ENCODE measurements at places on chromosomes 7 and 10. TPM values are rescaled to one million over a fixed set of nuclear protein-coding genes. Genes with fewer than 3 reads are reported as not detected.

Gene AVL9
- 29.6 TPM for total RNA-seq

Gene RPEL1
- total RNA-seq, result not detected

Gene TRIM74
- 0.72 TPM for total RNA-seq

Gene STAMBPL1
- 23.6 TPM for total RNA-seq

Gene ZNF777
- total RNA-seq, result 8.7 TPM

Gene RSPH10B2
- total RNA-seq, result not detected

Gene EPHA1
- total RNA-seq, result 1.3 TPM

Gene C7orf57
- total RNA-seq, result 0.29 TPM

DNA sequence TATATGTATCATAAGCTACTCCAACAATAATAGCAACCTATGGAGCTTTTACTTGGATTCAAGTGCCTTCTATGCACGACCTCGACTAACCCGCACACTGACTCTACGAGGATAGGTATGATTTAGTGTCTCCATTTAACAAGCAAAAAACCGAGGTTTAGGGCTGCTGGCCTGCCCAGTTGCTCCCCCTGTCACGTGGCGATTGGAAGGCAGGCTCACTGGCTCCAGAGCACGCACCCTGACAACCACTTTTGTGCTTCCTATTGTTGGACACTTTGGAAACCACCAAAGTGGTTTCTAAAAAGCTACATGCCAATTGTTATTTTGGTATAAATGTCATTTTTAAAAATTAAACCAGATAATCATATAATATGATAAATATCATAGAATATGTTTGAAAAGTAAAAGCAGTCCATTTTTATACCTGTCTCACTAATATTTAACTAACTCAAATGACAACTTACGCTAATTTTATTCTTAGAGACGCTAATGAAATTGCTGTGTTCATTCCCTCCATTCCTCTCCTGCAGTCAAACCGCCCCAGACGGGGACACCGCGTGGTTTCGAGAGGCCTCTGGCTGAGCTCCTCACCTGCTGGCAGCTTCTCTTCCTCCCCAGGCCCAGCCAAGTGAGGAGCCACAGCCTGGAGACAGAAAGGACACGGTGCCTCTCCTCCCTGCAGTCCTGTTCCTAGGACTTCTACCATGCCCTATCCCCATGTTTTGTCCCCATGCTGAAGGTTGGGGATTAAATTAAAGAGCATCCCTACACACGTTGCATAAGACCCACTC lies 22.2 kb upstream of the RHEB start:
- H3K27me3 ChIP-seq, result peaks cover 3% of the 10 kb centered on the region
- H3K4me1 ChIP-seq, result peaks cover 14% of the 10 kb centered on the region
- no peak overlapping the region for H3K4me3 ChIP-seq

- H3K27me3 ChIP-seq, result no peaks in the 10 kb centered on the region
- no peaks in the 10 kb centered on the region for H3K36me3 ChIP-seq
- no peak for DNase-seq
- no peak overlapping the region for H3K27ac ChIP-seq
- no peaks in the 10 kb centered on the region for H3K4me1 ChIP-seq
These were observed 185.1 kb upstream of the AGK start for GRCh38 chr7:141366091-141366621.

DNA sequence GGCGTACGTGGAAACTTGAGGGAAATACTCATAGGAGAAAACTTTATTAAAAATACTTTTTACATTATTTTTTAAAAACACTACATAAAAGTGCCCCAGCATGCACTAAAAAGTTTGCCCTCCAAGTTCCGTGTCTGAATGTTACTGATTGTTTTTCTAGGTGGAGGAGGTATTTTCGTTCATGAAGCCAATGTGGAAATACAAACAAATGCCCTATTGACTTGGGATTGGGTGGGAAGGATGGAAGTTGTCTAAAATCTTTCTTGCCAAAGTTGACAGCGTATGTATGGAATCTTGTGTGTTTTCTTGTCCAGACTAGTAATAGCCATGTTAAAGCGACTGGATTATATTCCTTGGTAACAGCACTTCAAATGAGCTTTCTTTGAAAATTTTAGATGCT lies 1.2 kb downstream of the PROSER2 start:
- no peak for DNase-seq
- peaks cover 40% of the 10 kb centered on the region for H3K27me3 ChIP-seq
- H3K4me1 ChIP-seq, result peaks cover 7% of the 10 kb centered on the region
- no peaks in the 10 kb centered on the region for H3K36me3 ChIP-seq
- no peak overlapping the region for H3K27ac ChIP-seq
- H3K4me3 ChIP-seq, result peak overlapping the region; percentile 71

DNA sequence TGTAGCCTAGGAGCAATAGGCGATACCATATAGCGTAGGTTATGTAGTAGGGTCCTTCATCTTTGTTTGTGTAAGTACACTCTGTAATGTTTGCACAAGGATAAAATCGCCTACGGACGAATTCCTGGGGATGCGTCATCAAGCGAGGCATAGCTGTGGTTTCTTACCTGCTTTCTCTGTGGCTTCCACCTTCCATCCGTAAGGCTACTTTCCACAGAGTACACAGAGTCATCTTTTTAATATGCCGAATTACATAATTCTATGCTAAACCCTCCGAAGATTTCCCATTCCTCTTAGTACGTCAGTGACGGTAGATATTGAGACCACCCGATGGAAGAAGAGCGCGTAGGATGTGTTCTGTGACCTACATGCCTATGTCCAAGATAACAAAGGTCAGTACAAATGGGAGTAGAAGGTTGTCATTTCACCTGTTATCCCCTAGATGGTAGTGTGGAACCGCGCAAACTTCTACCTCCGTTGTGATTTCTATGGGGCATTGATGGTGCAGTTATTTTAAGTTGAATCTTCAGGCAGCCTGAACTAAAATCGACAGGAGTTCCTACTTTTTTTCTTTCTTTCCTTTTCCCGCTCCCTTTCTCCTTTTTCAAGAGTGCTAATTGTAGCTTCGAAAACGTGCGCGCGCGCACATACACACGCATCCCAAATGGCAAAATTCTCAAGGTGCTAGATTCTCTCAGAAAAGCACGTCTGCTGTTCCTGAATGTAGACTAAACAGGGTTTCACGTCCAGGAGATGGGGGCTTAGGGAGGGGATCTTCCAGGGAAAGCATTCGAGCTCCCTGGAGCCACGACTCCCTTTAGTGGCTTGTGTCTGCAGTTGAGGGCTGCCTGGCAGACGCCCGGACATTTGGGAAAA lies 111.7 kb upstream of the MBL2 start:
- peak; percentile 37 for DNase-seq
- H3K27ac ChIP-seq, result no peak overlapping the region
- no peaks in the 10 kb centered on the region for H3K27me3 ChIP-seq
- no peak overlapping the region for H3K4me3 ChIP-seq

GRCh38 chr7:105097619-105098018 lies 83.6 kb downstream of the KMT2E start:
- DNase-seq, result no peak
- H3K4me1 ChIP-seq, result peaks cover 53% of the 10 kb centered on the region
- H3K36me3 ChIP-seq, result peaks cover 29% of the 10 kb centered on the region
- H3K27me3 ChIP-seq, result no peaks in the 10 kb centered on the region
- H3K4me3 ChIP-seq, result no peak overlapping the region

- H3K27me3 ChIP-seq, result no peaks in the 10 kb centered on the region
These were observed 37.6 kb downstream of the PITRM1 start for GRCh38 chr10:3135006-3135405.

DNA sequence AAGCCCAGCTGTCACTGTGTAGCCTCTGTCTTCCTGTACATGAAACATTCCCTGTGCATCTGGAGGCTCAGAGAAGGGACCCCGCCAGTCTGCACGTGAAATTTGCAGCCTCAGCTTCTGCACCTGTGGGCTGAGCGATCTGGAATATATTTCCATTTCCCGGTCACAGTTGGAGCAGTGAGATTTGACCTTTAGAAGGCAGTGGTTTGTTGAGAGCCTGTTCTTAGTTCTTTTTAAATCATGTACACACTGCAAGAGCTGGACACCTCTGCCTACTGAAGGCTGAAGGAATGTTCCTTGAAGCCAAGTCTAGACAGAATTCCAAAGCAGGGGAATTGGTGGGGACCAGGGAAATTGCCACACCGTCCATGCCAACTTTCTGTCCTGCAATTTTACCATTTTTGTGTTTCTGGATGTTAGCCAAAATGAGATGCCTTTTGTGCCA lies 706.6 kb downstream of the INHBA start:
- H3K27ac ChIP-seq, result no peak overlapping the region
- no peaks in the 10 kb centered on the region for H3K4me1 ChIP-seq
- no peak overlapping the region for H3K4me3 ChIP-seq
- H3K36me3 ChIP-seq, result no peaks in the 10 kb centered on the region

DNA sequence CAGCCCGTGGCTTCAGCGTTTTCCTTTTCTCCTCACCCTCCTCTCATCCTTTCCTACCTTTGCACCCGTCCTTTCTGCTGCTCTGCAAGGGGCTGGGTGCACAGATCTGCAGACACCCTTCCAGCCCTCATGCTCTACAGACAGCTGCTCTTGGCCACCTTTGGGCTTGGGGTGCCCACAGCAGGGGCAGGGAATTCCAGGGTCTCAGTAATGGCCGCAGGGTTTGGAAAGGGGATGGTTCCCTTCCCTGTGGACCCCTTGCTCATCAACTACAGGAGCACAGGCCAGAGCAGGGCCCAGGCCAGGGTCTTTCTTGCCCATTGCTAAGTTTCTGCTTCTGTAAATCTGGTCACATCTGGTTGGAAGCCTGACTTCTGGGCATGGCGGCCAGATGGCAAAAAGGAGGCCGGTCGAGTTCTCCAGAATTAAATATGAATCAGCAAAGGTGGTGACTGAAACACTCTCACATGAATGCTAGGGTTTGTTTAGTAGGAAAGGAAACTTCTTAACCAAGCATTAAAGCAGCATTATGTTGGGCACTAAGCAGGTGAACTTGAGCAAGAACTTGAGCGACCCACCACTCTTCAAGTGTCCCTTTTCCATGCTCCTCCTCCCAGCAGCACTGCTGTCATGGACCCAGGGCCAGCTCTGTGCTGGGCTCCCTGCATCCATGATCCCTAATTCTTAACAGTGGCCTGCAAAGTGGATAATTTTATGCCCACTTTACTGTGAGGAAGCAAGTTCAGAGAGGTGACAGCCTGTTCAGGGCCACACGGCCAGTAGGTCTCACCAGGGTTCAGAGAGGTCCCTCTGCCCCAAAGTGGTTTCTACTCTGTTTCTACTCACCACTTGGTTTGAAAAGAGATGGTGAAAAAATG lies 1.5 kb downstream of the ECHDC3 start:
- H3K27ac ChIP-seq, result no peak overlapping the region
- peaks cover 7% of the 10 kb centered on the region for H3K27me3 ChIP-seq
- no peak for DNase-seq
- peaks cover 4% of the 10 kb centered on the region for H3K4me1 ChIP-seq
- H3K4me3 ChIP-seq, result peak overlapping the region; percentile 44
- no peaks in the 10 kb centered on the region for H3K36me3 ChIP-seq

DNA sequence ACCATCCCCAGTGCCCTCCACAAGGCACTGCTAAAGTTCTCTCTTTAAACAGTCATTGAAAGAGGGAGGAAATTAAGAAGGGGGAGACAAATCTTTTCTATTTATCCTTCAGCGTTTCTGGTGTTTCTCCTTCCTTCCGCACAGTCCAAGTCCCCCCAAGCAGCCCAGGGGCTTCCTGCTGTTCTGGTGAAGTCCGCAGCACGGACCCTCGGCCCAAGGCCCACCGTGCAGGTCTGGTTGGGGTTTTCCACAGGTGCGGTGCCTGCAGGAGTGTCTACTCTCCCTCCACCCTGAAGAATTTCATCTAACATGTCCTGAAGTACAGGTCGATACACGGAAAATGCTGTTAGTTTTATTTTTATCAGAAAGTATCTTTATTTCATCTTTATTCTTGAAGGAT lies 34.1 kb upstream of the KNDC1 start:
- no peak overlapping the region for H3K4me3 ChIP-seq
- peaks cover 19% of the 10 kb centered on the region for H3K27me3 ChIP-seq
- DNase-seq, result peak; percentile 1
- peaks cover 5% of the 10 kb centered on the region for H3K4me1 ChIP-seq
- no peak overlapping the region for H3K27ac ChIP-seq
- H3K36me3 ChIP-seq, result no peaks in the 10 kb centered on the region

DNA sequence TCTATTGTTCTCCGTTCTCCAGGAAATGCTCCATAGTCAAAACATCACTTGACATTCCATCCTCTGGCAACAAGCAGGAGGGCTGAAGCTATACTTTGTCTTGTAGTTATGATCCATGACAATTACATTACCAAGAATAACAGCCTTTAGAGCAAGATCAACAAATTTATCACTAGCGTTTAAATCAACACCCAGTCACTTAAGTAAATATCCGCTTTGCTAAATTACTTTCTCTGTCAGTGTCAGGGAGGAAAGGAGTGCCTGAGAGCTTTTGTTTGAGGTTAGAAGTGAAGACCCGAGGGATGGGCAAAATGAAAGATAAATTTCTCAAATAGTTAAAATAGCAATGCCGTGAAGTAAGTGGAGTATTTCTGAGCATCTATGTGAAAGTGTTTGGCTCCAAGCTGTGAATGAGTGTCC lies 236.1 kb upstream of the BMPER start:
- H3K27ac ChIP-seq, result no peak overlapping the region

GRCh38 chr10:37865957-37866803 lies 8.8 kb upstream of the ZNF248 start:
- no peaks in the 10 kb centered on the region for H3K27me3 ChIP-seq
- H3K36me3 ChIP-seq, result no peaks in the 10 kb centered on the region
- no peak overlapping the region for H3K27ac ChIP-seq
- H3K4me3 ChIP-seq, result no peak overlapping the region
- no peak for DNase-seq

GRCh38 chr10:74328388-74328787 lies 177.4 kb downstream of the ADK start:
- no peak for DNase-seq
- peaks cover 24% of the 10 kb centered on the region for H3K36me3 ChIP-seq
- H3K4me1 ChIP-seq, result no peaks in the 10 kb centered on the region
- no peak overlapping the region for H3K4me3 ChIP-seq
- no peak overlapping the region for H3K27ac ChIP-seq

- H3K4me1 ChIP-seq, result no peaks in the 10 kb centered on the region
- no peak overlapping the region for H3K4me3 ChIP-seq
- no peak for DNase-seq
- H3K27ac ChIP-seq, result no peak overlapping the region
- peaks cover 7% of the 10 kb centered on the region for H3K27me3 ChIP-seq
These were observed 35.2 kb upstream of the BMPER start for GRCh38 chr7:33870120-33870519.

GRCh38 chr10:131649617-131650016 lies 251.2 kb upstream of the PPP2R2D start:
- no peaks in the 10 kb centered on the region for H3K36me3 ChIP-seq
- H3K4me1 ChIP-seq, result peaks cover 5% of the 10 kb centered on the region
- H3K4me3 ChIP-seq, result no peak overlapping the region

GRCh38 chr10:6912424-6912823 lies 332.3 kb upstream of the PRKCQ start:
- no peak overlapping the region for H3K4me3 ChIP-seq
- H3K27me3 ChIP-seq, result no peaks in the 10 kb centered on the region
- H3K27ac ChIP-seq, result no peak overlapping the region
- peak; percentile 40 for DNase-seq
- no peaks in the 10 kb centered on the region for H3K36me3 ChIP-seq

GRCh38 chr7:33793616-33794015 lies 111.7 kb upstream of the BMPER start:
- H3K4me1 ChIP-seq, result no peaks in the 10 kb centered on the region
- H3K27ac ChIP-seq, result no peak overlapping the region
- no peaks in the 10 kb centered on the region for H3K27me3 ChIP-seq
- no peaks in the 10 kb centered on the region for H3K36me3 ChIP-seq

GRCh38 chr7:94778711-94779459 lies 123.0 kb upstream of the SGCE start:
- no peak for DNase-seq
- no peak overlapping the region for H3K4me3 ChIP-seq
- no peak overlapping the region for H3K27ac ChIP-seq
- no peaks in the 10 kb centered on the region for H3K36me3 ChIP-seq
